ENCODE measurements at places on chromosomes 11 and 22. TPM values are rescaled to one million over a fixed set of nuclear protein-coding genes. Genes with fewer than 3 reads are reported as not detected.

Gene UBQLNL
- total RNA-seq, result 1.4 TPM

- no peak for DNase-seq
Measured at GRCh38 chr11:101872171-101872882, 42.5 kb upstream of the CEP126 start.

Gene OR6A2
- total RNA-seq, result 0.68 TPM

Gene CNGA4
- total RNA-seq, result 0.26 TPM

Gene OR5A1
- total RNA-seq, result not detected

Gene LYVE1
- 30.8 TPM for total RNA-seq

GRCh38 chr11:134524896-134525845 lies 113.1 kb upstream of the B3GAT1 start:
- peak; percentile 20 for DNase-seq

GRCh38 chr11:116461789-116462188 lies 311.0 kb downstream of the BUD13 start:
- no peak for DNase-seq

GRCh38 chr11:60265373-60266214 lies 14.9 kb upstream of the MS4A4A start:
- DNase-seq, result no peak

- no peak for DNase-seq
Measured at GRCh38 chr11:123268156-123268555, 73.1 kb upstream of the CLMP start.

- DNase-seq, result no peak
Measured at GRCh38 chr22:22798232-22798616, 89.4 kb upstream of the IGLL5 start.

GRCh38 chr22:31340360-31340759 lies 5.8 kb downstream of the PATZ1 start:
- DNase-seq, result no peak

- DNase-seq, result no peak
Measured at GRCh38 chr11:78323363-78323762, 94.3 kb downstream of the GAB2 start.

DNA sequence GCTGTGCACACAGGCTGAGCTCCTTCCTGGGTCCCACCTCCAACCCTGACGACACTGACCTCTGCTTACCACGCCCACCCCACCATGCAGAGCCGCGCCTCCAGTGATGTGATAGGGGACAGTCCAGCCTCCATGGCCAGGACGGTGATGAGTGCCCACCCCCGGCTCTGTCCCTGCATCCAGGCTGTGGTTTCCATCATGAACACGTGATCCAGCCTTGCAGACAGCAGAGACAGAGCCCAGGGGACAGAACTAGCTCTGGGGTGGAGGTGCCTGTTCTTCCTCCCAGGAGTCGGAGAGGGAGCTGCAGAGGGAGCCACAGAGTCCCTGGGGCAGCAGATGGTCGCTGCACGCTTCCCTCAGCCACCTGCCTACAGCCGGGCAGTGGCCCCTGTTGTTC lies 42.6 kb upstream of the IGSF9B start:
- DNase-seq, result no peak

- DNase-seq, result no peak
Measured at GRCh38 chr11:87179621-87180020, 141.9 kb downstream of the TMEM135 start.

DNA sequence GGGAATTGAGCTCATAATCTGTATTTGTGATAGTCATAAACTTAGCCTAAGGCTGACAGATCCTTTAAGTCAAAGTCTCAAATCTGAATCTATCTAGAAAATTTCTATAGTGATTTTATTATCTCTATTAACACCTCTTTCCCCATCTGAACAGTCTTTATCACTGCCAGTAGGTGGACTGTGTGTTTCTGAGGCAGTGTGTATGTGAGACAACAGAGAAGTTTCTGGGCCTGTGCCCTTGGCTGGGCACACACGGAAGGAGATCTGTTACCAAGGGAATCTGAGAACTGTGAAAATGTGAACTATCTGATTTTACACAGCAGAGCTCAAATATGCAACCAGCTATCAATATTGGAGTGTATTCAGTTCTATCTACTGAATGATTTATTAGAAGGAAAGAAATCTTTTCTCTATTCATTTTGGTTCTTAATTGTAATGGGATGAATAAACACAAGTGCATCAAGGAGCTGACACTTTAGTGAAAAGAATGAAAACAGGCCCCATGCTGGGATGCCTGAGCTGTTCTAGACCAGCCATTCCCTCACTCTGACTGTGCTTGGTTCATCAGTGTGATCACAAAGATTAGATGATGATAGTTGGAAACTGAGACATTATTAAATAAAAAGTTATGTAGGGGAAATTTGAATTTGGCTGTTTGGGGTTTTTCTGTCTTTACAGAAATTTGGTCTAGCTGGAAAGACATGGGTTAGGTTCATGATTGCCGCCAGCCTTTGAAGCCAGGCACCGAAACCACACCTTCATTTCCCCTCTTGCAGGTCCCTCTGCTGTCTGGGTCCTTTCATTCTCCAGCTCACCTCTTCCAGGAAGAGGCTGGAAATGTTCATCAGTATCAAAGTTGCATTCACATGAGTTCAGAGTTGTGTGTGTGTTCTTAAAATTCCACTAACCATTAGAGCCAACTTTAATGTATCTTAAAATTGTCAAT lies 68.1 kb downstream of the LIF start:
- no peak for DNase-seq

- DNase-seq, result no peak
Measured at GRCh38 chr11:121577106-121577848, 124.5 kb upstream of the SORL1-AS1 start.

- DNase-seq, result no peak
Measured at GRCh38 chr11:91625495-91625894, 599.1 kb upstream of the FAT3 start.

DNA sequence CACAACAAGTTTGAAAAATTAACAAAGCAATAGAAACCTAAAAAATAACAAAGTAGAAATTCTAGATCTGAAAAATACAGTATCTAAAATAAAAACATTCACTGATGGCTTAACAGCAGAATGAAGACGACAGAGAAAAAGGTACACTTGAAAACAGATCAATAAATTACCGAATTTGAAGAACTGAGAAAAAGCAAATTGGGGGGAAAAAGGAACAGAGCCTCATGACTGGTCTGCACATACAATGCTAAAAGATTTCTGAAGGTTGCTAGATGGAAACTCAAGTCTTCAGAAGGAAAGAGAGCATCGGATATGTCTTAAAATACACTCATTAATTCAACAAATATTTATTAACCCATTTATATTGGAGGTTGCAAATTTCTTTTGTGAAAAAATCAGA lies 71.6 kb downstream of the SBF2 start:
- DNase-seq, result no peak

DNA sequence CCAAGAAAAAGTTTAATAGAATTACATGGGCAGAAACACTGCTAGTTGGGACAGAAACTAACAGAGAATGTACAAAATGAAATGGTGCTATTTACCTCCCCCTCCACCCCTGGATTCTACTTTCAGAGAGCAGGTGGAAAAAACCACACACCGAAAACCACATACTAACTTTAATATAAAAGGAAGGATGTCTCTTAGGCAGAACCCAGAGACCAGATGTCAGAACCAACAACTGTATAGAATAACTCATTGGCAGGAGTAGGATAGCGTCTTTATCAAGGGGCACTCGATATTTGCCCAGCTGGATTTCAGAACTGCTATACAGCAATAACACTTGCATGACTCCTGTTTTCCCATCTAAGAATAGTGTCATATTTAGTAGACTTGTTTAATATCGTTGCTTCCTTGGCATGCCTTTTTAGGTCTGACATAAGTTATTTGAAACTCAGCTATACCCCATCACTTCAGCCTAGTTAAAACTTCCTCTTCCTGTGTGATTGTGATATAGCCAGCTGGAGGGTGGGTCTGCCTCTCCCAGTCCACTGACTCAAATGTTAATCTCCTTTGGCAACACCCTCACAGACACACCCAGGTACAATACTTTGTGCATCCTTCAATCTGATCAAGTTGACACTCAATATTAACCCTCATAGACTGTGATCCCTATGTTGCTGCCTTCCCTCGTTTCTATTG lies 1.2 kb downstream of the SLC22A25 start:
- DNase-seq, result no peak

DNA sequence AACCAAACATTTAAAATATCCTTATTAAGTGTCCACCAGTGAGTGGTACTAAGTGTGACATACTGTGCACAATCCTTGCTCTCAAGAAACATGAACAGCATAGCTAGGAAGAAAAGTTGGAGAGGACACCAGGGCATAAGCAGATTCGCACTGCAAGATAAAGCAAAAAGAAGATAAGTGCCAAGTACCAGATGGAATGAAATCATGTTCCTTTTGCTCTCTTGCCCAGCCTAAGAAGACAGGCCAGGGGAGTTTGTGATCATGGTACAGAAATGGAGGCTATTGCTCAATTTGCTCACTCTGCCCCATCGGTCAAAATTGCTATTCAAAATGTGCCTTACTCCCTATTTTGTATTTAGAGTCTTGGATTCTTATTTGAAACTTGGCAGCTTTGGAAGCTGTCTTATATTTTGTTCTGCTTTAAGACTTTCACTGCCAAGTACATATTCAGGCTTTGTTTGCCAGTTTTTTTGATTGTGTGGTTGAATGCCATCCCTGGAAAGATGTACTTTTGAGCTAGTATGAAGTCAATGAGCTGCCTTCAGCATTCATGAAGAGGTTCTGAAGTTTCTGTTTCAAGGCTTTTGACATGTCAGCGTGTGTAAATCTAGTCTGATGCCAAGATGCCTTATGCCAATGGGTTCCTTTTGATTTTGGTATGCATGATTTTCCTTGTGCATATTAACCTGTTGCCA lies 90.3 kb downstream of the PAX6 start:
- DNase-seq, result no peak

Gene SMIM35
- 0.13 TPM for total RNA-seq
